ENCODE measurements at places on chromosomes 6 and 20.

GRCh38 chr20:62489186-62489931 lies 13.6 kb upstream of the GATA5 start:
- DNase-seq = peak; percentile 69

DNA sequence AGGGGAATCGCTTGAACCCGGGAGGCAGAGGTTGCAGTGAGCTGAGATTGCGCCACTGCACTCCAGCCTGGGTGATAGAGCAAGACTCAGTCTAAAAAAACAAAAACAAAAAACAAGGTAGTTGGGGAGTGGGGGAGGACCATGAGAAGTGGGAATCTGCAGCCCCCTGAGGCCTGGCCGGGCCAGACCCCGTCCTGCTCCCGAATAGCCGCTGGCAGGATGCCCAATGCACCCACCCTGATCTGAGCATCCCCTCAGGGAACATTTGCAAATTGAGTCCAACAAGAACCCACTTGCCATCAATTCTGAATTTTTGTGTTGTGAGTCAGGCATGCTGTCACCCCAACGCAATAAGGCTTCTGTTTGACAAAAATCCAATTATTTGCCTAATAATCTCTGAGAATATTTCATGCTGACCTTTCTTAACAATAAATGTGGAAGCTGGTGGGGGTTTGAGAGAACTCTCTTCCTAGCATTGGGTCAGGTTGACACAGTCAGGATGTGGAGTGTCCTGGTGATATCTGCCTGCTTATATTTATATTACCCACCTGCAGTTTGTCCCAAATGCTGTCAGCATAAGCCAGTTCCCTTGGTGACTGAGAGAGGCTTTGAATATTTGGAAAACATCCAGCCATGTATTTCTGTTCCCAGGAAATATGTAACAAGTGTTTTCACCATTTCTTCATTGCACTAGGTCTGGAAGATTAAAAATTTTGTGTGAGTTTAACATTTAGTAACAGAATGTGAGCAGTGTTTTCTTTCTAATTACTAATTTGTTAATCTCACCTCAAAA lies 28.4 kb upstream of the FRMD1 start:
- DNase-seq = no peak

DNA sequence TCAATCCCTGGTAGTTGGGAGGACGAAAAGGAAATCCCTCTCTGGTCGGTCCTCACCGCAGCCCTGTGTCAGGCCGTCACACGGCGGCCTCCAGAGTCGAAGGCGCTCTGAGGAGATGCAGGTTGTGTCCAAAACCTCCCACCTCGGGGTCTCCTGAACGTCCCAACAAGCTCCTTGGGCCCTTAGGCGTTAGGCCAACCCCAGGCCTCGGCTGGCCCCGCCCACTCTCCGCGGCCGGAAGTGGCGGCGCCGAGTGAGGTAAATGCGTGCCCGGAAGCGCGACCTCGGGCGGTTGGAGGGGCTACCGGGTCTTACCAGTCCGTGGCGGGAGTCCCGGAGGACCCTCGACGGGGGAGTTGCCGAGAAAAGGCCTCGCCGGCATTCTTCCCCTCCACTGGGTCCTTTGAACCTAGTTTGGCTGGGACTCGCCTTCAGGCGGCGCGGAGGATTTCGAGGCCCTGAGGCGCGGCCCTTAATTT lies at the start of gene TDRD6:
TSS of gene TDRD6 (plus strand) at position 267 of the 479 bp plus-strand sequence. CDS start 244 bp downstream, outside the sequence.
- DNase-seq = no peak

DNA sequence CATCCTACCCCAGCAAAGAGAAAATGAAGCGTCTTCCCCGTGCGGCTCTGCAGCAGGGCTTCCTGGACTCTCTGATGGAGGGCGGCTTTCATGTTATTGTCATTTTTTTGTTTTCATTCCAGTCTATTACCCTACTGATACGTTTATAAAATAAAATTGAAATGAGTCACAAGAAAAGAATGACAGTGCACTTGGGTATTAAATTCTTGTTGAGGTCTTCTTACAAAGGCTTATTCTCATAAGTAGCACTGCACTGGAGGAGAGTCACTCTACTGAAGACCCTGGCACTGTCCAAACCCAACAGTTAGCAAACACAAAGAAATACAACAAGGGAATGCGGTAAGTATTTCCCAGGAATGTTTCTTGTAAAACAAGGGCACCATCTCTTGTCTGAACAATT lies 379.3 kb downstream of the MAFB start:
- no peak for DNase-seq

GRCh38 chr6:55818482-55818881 lies 56.9 kb downstream of the BMP5 start:
- DNase-seq = no peak

DNA sequence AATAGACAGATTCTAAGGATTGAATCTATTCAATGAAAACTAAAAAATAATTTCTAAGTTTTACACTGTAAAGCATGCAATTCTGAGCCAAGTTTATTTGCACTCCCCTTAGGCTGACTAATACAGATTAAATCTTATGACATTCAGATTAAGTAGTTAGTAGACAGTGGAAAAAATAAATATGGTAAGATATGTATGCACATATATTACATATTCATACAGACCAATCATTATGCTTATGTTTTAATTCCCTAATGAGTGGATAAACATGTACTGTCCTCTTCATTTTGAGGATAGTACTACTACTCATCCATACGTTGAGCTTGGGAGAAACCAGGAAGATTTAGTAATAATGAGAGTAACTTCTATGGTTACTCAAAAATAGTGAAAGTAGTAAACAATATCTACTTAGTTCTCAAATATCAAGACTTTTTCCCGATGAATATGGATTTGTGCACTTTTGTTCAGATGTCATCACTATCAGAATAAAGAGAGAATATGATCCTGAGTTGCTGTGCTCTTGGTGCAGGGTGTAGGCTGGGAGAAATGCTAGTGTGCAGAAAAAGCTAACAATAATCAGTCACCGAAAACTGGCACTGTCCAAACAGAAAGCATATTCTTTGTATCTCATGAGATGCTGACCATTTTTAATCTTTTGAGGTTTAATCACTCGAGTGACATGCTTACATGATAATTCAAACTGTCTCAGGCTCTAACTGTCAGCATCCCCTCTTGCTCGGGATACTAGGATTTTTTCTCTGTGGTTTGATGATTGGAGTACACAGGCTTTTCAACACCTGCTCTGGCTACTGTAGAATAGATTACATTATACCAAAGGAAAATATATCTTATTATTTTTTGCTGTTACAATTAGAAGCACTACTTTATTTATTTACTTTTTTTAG lies 111.6 kb downstream of the EPHA7 start:
- DNase-seq = no peak

GRCh38 chr6:112325444-112325843 lies 21.7 kb upstream of the RFPL4B start:
- no peak for DNase-seq

DNA sequence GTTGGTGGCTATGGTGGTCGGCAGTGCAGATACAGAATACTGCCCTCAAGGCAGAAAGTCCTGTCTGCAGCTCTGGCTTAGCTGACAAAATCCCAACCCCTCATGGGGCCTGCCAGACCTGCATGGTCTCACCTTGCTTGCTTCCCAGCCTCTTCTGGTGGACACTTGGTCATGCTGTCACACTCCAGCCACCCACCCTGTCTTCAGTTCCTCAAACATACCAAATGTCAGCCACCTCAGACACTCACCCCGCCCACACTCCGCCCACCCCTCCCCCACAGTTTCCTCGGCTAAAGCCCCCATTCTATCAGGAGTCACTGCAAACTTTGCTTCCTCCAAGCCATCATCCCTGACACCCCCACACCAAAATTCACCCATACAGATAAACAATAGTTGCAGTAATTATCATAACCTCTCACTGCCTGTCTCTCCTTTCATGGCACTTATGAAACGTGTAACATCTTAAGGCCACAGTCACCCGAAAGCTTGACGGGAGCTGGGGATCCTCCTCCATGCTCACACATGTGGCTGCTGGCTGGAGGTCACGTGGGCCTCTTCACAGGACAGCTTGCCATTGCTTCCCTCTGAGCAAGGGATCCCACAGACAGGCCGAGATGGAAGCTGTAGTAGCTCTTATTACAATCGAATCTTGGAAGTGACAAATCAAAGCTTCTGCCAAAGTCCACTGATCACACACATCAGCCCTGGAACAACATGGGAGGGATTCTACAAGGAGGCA lies 202.2 kb downstream of the PTPRT start:
- DNase-seq = no peak

GRCh38 chr6:7107578-7108195 lies at the start of gene RREB1:
Gene RREB1 (plus strand): TSS chr6:7107961. CDS start chr6:7181912, 73,951 bp downstream.
- DNase-seq = peak; percentile 20

DNA sequence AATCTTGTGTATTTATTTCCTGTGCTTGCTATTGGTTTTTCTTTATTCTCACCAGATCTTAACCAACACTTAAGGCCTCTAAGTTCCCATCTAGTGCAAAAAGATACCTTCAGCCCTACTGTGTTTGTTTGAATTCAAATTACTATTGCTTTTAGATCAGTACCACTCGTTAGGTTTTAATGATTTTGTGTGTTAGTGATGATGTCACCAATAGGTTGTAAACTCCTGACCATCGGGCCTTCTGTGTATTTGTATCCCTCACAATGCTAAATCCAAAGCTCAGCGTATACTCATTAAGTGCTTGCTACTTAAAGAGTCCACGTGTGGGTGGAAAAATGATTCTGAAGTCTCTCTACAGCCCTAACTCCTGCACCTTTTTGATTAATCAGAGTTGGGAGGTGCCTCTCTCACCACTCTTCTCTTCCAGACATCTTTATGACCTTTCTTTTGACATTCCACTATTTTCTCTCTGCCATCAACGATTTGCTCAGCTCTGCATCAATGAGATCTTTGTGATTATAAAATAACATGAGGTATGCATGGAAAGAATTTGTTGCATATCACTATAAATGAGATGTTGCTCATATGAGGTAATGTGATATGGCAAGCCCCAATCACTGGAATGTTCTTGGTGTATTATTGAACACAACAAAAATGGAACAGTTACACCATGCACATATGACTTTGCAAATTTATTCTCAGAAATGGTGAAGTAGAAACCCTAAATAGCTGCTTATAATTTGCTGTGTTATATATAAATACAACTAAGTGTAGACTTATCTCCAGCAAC lies 55.1 kb upstream of the LAMA2 start:
- peak; percentile 32 for DNase-seq

DNA sequence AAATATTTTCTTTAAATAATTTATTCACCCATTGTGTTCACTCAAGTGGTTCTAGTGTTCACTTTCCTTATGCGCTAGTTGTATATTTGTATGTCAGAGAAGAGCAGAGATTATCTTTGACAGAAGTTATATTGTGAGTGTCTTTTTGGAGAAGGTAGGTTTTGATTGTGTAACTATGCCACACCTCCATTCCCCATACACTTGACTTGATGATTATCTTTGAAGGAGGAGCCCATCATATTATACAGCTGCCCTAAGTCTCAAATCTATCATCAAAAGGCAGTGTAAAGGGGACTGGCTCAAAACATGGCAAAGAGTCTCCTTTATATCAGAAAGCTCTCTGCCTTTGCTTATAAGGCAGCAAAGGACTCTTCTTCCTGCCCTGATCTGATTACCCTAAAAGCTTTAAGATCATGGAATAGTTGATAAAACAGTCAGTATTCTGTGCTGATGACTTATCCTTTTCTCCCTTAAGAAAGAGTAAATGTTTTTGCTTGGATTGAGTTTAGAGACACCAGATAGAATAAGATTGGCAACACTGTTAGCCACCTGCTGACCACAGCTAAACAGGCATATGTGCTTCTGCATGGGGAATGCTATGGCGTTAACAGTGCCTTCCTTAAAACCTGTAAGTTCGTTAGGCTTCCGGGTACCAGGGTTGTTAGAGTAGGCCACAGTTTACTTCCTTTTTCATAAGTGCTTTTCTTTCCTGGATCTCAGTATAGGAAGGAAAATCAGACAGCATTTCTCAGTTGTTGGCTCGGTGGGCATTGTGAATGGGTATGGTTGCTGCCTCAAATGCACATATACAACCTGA lies 22.6 kb downstream of the TOP1 start:
- DNase-seq = no peak

- DNase-seq = peak; percentile 5
Measured at GRCh38 chr6:97594844-97595243, 311.8 kb upstream of the MMS22L start.

GRCh38 chr6:107646776-107647438 lies 157.0 kb downstream of the SOBP start:
- no peak for DNase-seq

- no peak for DNase-seq
Measured at GRCh38 chr20:3521852-3522740, 51.3 kb downstream of the ATRN start.

DNA sequence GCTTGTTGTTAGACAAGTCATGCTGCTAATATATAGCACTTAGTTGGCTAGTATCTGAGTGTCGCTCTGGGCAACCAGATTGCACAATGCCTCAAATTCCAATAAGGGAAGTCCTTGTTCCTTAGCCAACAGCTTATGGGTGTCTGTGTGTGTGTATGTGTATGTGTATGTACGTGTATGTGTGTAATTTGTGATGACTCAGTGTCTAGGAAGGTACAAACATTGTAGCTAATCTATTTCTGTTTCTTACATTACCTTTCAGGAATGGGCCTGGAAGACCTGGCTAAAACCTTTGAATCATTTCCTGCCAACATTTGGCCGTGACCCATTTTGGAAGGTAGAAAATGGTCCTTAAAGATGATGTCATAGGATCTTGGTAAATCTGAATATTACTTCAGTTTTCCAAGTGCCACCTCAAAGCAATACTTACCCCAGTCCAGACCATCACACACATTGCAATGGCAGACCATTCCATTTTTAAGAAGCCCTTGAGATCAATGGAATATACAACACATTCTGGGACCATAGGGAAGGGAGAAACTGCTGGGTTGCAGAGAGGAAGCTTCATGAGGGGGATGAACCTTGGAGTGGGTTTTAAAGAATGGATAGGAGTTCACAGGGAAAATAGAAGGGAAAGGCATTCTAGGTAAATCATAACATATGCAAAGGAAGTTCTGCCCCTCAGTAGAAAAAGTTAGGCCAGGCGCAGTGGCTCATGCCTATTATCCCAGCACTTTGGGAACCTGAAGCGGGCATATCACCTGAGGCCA lies 25.1 kb downstream of the NEDD9 start:
- peak; percentile 96 for DNase-seq

Measured in NCI-H226 (cell line).